ENCODE measurements at places on chromosomes 1 and 21.
A peak's percentile ranks its signal among the peaks of the same experiment; 100 is the strongest.

- no peak for DNase-seq
These were observed 24.2 kb downstream of the KCNA10 start for GRCh38 chr1:110494522-110495406.

DNA sequence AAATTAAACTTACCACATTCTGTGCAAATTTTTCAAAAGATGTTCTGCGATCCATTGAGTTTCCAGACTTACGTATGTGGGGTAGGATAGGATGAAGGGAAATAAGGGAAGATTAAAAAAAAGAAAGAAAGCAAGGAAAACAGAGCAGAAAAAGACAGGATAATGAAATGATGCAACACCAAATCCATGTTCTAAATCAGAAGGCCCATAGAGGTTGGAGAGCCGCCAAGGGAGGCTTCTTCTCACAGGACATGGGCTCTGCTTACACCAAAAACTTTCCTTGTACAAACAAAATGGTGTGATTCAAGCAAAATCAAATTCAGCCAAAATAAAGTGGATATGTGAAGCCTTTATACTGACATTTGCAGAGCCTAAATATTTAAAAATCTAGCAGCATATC lies 189.5 kb upstream of the GREM2 start:
- DNase-seq = no peak

DNA sequence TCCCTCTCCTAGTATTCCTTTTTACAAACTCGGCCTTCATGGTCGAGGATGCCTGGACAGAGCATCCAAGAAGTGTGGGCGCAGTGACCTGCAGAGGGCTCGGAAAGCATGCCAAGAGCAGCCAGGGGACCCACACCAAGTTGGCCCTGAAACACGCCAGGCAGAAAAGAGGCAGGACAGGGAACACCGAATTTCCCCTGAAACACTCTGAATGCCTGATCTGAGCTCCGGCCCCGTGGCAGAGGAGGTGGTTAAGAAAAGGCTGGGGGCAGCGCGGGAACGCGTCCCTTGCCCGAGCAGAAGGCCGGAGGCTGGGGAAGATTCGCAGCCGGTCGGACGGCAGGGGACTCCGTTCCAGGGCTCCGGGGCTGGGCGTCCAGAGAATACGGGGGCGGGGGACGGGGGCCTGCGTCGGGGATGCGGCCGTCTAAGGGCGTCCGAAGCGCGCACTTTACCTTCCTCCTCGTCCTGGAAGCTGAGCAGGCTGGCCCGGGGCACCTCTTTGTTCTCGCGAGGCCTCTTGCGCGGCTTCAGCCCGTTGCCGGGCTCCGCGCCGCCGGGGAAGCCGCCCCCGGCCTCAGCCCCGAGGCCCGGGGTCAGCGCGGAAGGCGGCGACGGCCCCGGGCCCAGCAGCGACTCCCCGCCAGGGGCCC lies 558 bp downstream of the PAXBP1 start:
- DNase-seq = peak; percentile 47

GRCh38 chr21:36694031-36694515 lies 4.8 kb upstream of the SIM2 start:
- DNase-seq = no peak

DNA sequence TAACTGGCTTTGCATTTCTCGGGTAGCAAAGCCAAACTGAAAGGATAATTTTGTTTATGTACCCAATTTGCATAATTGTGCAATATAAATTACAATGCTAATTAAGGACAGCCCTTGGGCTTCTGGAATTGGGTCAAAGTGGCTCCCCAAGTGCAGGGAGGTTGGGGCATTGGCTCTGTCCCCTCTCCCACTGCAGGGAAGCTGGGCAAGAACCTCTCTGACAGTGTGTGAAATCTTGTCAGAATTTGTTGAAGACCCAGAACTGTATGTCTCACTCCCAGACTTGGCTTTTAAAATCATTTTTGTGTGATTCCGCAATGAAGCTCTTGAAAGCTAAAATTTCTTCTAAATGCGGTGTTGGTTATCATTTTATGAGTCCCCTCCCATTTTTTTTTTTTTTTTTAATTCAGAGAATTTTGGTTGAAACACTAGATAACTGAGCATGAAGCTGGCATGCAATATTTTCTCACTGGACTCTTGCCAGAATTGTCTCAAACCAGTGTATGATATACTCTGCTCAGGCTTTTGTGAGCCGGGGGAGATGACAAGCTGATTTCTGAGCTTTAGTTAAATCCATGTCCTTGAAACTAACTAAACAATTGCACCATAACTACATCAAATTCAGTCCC lies 878.9 kb upstream of the CXADR start:
- no peak for DNase-seq

GRCh38 chr1:23590058-23590783 lies 30.9 kb upstream of the ID3 start:
- DNase-seq = peak; percentile 46
